ENCODE measurements at places on chromosomes 6 and 20.

- no peak for DNase-seq
Observed at GRCh38 chr6:119170103-119170446, 91.6 kb upstream of the FAM184A start.

DNA sequence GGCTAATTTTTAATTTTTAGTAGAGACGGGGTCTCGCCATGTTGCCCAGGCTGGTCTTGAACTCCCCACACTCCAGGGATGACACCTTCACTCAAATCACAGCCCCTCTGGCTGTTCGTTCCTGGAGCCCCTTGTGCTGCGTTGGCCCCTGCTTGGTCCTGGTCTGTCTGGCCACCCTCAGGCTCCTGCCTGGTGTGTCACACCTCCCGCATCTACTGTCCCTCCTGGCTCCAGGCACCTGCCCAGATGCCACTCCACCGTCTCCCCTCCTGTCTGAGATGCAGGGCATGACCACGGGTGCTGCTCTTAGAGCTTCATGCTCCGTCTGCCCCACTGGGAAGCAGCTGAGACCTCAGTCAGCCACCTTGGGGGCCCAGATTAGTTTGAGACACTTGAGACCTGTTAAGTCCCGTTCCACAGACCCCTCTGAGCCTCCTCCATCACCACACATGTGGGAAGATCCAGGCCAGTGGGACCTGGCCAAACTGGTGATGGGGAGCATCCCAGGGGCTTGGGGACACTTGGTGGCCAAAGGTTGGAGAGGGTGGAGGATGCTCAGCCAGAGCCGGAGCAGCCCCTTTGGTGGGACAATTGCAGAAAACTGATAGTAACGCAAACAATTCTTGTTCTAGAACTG lies 21.9 kb upstream of the NPBWR2 start:
- DNase-seq = no peak

DNA sequence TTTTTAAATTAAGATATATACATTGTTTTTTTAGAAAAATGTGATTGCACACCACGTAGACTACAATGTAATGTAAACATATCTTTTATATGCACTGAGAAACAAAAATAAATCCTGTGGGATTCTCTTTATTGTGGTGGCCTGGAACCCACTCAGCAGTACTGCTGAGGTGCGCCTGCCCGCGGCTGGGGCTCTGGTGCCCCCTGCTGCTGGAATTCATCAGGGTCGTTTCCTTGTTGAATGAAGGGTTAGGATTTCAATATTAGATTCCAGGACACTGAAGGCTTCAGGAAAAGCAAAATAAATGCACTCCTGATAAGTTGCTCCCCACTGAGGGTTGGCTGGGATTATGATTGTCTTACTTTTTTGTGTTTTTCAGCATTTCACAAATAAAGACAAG lies 175.8 kb upstream of the GGTLC1 start:
- DNase-seq = no peak

DNA sequence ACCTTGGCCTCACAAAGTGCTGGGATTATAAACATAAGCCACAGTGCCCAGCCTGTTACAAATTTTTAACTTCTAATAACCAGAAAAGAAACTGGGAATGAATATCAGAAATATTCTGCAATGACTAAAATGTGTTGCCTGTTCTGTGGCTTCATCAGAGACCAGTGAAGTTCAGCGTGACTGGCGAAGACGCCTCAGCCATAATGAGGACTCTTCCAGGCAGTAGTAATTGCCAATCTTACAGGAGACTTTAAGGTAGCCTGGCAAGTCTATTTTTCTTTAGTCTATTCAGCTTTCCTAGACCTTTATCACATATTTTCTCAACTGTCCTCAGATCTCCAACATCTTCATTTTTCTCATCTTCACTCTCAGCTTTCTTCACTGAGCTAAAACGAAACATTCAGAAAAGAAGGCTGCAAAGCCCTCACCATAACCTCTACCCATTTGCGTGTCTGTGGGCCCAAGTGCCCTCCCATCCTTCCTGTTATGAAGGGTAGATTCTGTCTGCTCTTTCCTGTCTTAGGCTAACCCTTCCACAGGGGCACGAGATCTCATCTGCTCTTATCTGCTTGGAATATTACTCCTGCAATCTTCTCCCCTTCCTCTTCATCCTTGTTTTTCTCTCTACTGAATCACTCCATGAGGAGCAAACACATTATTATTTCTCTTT lies 42.0 kb upstream of the OLIG3 start:
- DNase-seq = no peak

DNA sequence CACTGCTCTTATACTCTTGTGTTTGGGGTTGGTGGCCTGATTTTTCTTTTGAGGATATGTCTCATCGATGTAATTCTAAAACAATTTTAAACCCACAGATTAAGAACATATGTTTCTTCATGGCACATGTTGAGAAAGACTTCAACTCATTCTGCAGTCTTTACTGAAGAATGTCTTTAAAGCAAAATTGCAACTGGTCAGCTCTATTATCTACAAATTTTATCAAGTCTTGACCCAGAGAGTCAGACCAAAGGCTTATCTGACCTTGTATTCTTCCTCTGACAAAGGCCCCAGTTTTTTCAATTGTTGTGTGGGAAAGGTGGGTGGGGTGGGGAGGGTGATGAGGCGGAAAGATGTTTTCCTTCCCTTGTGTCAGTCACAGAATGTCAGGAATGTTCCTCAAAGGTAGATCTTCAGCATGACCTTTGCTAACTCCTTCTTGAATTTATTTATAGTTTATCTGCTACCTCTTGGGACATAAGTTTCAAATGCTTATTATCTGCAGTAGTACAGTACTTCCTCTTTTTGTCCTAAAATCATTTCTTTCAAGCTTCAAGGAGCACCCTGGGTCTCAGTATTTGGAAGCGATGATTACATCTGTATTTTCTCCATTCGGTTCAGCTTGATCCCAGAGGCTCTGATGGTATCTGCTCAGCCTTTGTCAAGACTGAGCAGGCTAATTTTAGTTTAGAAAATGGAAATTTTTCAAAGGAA lies 63.2 kb upstream of the TIAM2 start:
- DNase-seq = no peak

Data from mucosa of descending colon (tissue), 3 donors.